Mesenteric fat pad (tissue), 1 donor: ENCODE measurements at places on chromosomes 2 and 18. TPM values are rescaled to one million over a fixed set of nuclear protein-coding genes. Genes with fewer than 3 reads are reported as not detected.

DNA sequence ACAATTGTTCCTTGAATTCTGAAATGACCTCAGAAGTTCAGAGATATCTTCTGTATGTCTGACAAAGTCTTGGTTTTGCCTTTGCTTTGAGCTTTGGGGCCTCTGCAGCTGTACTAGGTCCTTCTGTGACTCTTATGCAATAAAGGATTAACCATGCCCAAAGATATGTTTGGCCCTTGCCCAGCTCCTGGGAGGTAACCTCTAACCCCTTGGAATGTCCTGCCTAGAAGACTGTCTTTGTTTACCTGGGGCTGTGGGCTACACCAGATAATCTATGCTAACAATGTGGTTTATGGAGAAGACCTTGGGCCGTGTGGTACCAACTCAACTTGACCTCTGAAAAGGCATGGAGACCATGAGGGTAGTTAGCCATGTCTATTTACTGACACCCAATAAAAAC is 140.9 kb upstream of the CAPN13 start:
- DNase-seq: no peak

The GCG gene
- total RNA-seq: not detected

- DNase-seq: no peak
These were observed 52.3 kb upstream of the ITGB6 start for GRCh38 chr2:160252278-160252887.

DNA sequence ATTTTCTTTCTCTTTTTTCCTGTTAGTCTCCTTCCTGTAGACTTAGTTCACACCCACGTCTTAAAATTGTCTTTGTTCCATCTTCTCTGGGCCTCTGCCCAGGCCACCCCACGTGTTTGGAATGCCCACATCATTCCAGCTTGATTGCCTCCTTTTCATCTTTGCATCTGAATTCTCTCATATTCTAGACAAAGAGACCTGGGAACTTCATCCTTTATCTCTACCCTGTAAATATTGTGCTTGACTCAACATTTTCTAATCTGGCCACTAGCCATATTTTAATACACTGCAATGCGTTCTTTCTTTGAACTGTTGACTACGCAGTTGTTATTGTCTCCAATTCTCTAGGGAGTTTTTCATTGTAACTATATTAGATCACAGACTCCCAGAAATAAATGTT is 187.5 kb upstream of the NRXN1 start:
- no peak for DNase-seq

The TMEM200C gene
- 0.32 TPM for total RNA-seq

- no peak for DNase-seq
These were observed 3.4 kb upstream of the EFEMP1 start for GRCh38 chr2:55926974-55927373.

DNA sequence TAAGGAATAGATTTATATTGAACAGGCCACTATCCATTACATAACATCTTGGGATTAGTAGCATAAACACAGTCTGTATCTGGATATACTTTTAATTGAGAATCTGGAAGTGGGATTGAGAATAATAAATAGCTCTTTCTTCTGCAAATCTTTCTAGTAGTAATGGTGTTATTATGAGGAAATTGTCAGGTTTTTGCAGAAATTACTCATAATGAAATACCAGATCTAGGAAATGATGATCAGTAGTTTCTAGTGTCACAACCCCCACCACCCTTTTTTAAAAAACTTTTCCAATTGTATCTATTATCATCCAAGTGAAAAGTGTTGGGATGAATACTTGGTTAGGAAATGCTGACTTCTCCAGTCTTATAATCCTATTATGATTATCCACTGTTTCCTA is 18.7 kb downstream of the NBEAL1 start:
- DNase-seq: no peak

DNA sequence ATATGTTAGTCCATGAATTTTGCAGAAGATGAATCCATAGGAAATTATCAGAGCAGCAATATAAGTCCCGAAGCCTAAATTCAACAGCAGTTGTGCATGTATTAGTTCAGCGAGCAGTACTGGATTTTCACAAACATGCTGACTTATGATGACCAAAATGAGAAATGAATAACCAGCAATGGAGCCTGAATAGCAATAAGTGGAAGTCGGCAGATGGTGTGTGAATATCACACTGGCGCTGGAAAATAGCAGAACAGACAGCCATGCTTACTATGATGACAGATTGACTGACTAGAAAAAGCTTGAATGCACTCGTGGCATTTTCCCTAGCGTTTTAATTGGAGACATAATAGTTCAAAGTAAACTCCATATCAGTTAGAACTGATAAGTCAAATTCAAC is 1114.5 kb downstream of the DSC3 start:
- DNase-seq: no peak

DNA sequence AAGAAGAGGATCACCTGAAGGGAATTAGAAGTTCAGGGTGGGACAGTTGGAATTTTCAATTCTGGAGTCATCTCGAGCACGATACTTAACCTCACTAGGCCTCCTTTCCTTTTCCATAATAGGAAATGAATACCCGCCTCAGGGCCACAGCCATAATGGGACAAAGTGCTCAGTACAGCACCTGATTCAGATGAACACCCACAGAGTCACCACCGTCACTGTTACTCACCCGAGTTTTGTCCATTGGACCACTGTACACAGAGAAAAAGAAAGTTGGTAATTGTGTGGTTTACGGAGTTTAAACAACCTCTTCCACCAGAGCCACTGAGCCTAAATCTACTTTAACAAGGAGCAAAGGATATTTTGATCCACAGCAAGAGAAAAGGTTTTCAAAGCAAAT is 122.0 kb upstream of the NDUFV2 start:
- DNase-seq: no peak

DNA sequence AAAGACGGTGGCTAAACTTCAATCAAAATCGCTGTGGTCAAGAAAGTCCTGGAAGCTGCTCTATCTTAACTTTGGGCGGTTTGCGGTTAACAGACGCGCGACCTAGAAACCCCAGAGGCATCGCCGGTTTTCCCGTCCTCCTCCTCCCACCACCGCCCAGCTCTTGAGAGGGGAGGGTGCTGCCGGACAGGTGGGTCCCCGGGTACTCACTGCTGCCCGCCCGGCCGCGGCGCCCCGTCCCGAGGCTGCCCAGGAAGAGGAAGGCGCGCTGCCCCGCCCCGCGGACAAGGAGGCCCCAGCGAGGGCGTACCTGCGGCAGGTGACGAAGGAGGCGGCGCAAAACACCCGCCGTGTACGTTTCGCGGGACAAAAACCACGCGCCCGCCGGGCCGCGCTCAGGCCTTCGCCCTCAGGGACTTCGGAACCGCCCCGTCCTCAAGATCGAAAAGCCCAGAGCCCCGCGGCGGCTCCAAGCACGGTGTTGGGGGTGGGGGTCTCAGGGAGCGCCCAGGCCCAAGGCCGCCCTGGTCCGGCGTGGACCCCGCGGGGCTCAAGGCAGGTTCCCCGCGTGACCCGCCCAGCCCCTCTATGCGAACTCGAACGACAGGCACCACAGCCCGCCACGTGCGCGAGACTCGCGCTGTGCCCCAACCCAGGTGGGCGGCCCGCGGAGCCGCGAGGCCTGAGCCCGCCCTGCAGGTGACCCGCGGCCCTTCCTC is at the start of gene SH3YL1:
SH3YL1 (minus strand) TSS at position 259 of the 719 bp plus-strand sequence; CDS start at position 211, 48 bp downstream.
- no peak for DNase-seq

The CWC22 gene
- 16.6 TPM for total RNA-seq

- DNase-seq: no peak
These were observed 133.0 kb upstream of the MMADHC start for GRCh38 chr2:149720615-149721014.

DNA sequence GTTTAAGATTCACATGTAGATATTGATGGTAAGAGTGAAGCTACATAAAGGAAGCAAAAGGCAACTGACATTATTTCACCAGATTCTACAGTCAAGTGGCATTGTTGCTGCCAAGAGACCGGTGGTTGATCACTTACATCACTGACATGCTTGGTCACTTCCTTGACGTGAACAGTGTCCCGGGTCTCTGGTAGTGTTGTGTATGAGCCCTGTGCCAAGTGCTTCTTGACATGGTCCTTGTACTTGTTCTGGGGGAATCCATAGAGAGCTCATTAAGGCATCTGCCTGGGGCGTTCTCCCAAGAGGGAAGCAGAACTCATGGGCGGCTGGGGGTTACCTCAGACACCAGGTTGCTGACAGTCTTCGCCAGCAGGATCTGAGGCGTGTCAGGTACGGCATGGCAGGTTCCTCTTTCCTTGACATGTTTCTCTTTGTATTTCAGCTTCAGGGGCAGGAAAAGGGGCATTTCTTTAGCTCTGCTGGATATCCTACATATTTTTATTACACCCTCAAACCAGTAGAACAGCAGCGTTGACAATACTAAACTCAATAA is 116.2 kb downstream of the RIF1 start:
- DNase-seq: no peak

The SERPINB3 gene
- total RNA-seq: not detected

GRCh38 chr2:134258684-134259388 is 5.0 kb downstream of the MGAT5 start:
- DNase-seq: no peak

DNA sequence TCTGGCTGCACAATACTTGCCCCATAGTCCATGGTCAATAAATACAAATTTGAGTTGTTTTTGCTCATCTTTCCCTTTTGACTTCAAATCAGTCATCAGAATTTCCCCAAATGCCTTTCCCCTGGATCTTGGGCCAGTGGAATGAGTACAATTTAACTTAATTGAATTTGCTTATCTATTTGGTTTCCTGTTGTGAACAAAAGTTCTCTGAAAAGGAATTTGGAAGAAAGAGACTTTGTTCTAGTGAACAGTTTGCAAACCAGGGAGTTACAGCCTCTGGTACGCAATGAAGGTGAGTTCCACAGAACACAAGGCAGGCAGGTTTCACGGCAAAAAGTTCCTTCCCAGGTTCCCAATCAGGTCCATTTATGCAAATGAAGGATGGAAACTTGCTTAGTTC is 1.2 kb upstream of the UGT1A1 start:
- DNase-seq: no peak

GRCh38 chr2:60830991-60831390 is 50.4 kb upstream of the REL start:
- no peak for DNase-seq

GRCh38 chr2:53583583-53583982 is 184.0 kb upstream of the CHAC2 start:
- DNase-seq: no peak

- DNase-seq: no peak
These were observed 6.3 kb downstream of the THUMPD2 start for GRCh38 chr2:39772812-39773152.

DNA sequence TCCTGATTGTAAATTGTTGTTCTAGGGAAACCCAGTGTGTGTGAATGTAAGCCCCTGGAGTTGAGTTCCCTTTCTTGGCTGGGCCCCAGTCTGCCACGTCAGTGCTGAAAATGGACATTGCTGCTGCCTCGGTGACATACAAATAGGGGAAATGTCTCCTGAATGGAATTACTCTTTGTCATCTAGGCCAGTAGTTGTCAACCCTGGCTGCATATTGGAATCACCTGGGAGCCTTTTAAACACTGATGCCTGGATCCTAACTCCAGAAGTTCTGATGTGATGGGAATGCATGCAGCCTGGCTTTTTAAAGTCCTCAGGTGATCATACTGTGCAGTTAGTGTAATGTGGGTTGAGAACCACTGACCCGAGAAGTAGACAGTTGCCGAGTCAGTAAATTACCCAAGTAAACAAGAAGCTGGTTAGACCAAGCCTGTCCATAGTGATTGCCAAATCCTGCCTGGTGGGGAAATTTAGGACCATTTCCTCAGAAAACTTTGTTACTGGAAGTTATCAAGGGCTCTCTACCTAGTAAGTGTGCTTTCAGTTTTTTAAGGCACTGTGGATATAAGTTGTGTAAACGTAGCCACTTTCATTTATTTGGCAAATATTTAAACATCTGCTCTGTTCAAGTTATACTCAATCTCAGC is 27.6 kb upstream of the IL1R1 start:
- no peak for DNase-seq

The BARD1 gene
- total RNA-seq: 6.5 TPM

The ADAM17 gene
- total RNA-seq: 51.7 TPM

GRCh38 chr2:60070196-60070595 is 483.3 kb downstream of the BCL11A start:
- no peak for DNase-seq

The MC2R gene
- not detected for total RNA-seq

DNA sequence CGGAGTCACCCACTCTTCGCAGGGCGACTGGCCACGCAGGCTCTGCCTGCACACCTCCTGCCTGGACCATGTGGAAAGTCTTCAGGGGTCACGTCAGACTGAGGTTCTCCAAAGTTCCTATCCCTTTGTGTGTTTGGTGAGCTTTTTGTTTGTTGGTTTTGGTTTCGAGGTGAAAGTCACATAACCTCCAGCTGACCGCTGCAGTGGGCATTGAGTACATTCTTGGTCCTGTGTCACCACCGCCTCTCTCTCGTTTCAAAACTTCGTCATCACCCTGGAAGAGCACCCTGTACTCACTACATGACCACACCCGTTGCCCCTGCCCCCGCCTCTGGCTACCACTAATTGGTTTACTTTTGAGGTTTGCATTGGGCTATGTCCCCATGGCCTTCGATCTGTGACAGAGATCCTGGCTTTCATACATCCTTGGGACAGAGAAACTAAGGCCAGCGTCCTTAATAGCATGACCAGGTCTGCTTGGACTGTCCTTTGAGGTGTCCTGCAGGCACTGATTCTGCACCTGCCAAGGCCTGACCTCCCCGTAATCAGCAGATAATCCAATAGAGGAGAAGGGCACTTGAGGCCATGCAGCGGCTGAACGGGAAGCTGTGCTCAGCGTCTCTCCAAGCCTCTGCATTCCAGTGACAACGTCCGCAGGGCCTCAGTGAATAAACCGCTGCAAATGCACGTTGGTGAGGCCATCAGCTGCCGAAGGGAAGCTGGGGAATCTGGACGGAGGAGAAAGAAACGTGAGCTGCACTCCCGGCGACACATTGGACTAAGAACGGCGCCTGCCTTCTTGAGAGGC is 46.8 kb downstream of the SH3BP4 start:
- DNase-seq: no peak

The BMP10 gene
- not detected for total RNA-seq

GRCh38 chr2:47720559-47720958 is 62.4 kb upstream of the MSH6 start:
- no peak for DNase-seq

The FOXI3 gene
- total RNA-seq: not detected

DNA sequence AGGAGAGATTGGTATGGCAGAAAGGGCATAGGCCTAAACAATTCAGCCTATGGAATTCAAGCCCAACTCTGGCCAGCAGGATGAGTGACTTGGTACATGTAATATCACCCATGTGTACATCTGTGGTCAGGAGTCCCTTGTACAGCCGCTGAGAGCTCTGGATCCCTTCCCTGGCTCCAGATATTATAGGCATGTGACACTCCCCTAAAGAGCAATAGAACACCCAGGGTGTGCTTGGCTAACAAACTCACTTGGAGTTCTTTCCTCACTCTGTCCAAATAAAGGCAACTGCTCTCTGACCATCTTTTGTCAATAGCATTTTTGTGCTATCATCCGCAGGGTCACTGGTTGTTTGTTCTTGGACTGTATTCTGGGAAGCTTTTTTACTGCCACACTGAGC is 197.4 kb upstream of the NCKAP5 start:
- DNase-seq: no peak

- DNase-seq: no peak
These were observed 426.4 kb upstream of the ID2 start for GRCh38 chr2:8255448-8255800.

DNA sequence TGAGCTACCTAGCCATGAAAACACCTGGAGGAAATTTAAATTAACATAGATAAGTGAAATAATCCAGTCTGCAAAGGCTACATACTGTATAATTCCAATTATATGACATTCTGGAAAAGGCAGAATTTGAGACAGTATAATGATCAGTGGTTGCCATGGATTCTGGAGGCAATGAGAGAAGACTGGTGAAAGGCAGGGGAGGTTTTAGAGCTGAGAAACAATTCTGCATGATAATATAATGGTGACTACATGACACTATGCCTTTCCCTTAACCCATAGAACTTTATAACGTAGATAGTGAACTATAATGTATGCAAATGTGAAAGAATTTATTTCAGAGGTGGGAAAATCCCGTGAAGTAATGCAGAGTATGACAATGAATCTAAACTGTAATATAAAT is 749.3 kb downstream of the TRIB2 start:
- DNase-seq: no peak
